ENCODE measurements at places on chromosomes 7 and 10.

DNA sequence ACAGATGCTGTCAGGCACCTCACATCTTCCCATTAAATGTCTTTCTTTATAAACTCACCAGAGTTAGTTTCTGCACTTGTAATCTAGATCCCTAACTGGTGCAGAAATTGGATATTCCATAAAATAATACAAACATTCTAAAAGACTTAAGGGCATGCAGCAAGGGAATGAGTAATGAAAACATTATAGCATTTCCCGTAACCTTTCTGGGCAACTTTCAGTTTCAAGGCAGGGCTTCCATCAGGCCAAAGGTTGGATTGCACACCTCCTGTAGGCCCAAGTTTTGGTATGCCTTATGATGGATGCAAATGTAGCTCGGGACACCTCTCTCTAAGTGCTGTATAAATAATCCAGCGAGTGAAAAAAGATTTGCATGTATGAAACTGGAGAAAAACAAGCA lies 129.9 kb upstream of the LYZL2 start:
- DNase-seq = no peak

- no peak for DNase-seq
Measured at GRCh38 chr7:104230606-104231005, 22.8 kb upstream of the ORC5 start.

GRCh38 chr7:70040970-70041766 lies 442.9 kb downstream of the AUTS2 start:
- no peak for DNase-seq

DNA sequence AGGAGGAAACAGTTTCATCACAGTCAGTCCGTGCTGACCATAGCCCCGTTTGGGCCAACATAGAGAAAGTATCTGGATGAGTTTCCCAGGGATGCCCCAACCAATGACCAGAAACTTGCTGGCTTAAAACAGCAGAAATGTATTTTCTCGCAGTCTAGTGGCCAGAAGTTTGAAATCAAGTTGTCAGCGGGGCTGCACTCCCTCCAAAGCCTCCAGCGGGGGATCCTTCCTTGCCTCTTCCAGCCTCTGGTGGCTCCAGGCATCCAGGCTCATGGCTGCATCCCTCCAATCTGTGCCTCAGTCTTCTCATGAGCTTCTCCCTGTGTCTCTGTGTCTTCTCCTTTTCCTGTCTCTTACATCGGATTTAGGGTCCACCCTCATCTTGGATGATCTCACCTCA lies 89.6 kb upstream of the CTBP2 start:
- no peak for DNase-seq

DNA sequence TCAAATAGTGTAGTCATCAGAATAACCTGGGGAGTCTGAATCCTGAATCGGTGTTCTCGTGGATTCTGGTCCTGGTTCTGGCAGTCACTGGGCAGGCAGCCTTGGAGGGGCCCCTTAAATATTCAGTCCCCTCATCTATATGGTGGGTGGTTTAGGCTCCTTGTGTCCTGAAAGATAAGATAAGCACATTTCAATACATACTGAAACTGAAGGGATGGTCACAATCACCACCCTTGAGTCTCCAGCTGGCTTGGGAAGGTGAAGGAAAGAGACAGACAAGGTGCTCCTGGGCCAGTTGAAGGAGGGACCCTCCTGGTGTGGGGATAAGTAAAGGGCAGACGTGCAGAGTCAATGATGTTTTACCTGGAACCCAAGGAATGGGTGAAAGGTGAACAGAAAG lies 146.7 kb downstream of the CXCL12 start:
- no peak for DNase-seq

DNA sequence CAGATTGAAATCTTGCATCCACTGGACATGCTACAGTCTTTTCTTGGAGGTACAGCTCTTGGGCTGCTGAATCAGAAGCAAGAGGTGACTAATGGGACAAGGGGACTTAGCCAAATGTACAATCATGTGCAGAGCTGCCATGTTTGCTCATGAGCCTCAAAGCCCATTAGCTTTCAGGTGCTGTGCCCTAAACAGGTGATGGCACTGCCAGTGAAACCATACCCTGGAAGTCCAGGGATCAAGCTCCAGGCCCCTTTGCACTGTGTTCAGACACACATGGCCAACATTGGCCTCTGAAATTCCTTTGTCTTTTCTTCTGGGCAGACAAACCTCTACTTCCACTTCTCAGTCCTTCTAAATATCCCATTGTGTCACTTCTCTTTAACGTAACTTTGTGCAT lies 328.2 kb downstream of the GRID1 start:
- no peak for DNase-seq

GRCh38 chr10:12958546-12959110 lies 42.9 kb downstream of the CCDC3 start:
- DNase-seq = no peak

GRCh38 chr7:127959770-127960169 lies 71.5 kb downstream of the LRRC4 start:
- DNase-seq = no peak

DNA sequence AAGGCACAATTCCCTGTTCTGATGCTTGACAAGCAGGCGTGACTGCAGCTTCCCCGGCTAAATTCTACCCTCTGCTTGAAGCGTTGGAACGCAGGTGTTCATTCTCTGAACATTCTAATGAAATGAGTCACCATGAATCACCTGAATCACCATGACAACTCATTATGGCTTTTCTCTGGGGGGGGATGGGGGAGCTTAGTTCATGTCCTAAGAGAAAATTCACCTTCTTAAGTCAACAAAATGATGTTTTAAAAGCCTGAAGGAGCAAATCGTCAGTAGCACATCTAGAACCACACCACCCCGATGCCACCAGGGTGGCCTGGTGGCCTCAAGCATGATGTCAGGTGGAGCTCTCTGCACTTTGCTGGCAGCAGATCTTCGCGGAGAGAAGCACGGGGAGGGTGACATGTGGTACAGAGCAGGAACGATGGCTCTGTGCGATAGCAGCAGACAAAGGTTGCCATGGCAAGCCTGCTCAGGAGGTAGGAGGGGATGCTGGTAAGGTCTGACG lies 33.7 kb downstream of the DDC start:
- DNase-seq = no peak

DNA sequence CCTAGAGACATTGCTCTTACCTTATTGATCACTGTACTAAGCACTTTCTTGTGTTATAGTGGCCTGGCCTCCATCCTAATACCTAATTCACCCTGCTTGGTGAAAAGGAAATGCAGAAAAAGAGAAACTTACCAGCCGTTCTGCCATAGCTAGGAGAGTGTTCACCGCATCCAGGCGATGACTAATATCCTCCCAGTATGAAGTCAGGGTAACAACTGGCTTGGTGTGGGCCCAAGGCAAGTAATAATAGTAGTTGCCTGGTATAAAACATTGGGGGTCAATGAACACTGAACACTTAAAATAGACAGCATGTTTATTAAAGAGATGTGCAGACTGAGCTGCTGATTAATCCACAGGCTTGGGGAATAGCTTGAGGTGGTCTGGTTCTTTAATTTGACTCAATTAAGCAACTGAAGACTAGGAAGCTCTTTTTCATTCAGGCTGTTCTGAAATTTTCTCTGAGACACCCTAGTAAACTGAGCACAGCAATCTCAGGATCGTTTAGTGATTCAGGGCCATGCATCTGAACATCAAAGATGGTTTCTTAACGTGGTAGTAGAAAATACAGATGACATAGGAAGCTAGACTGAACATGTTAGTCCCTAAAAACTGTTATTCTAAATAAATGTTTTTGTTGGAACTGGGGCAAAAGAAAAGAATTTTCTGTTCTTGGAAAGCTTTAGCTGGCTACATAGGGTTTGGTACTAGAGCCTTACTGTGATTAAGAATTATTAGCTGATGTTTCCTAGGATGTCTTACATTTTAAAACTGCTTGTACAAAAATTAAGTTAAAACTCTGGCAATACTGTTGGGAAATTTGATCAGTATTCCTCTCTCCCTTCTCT lies 102.2 kb downstream of the MYOF start:
- no peak for DNase-seq

- peak; percentile 7 for DNase-seq
Measured at GRCh38 chr7:131222171-131222570, 105.5 kb upstream of the MKLN1 start.

GRCh38 chr7:7959979-7960670 lies 8.5 kb upstream of the GLCCI1 start:
- DNase-seq = peak; percentile 72

GRCh38 chr10:71974489-71975021 lies 10.4 kb downstream of the CHST3 start:
- no peak for DNase-seq

DNA sequence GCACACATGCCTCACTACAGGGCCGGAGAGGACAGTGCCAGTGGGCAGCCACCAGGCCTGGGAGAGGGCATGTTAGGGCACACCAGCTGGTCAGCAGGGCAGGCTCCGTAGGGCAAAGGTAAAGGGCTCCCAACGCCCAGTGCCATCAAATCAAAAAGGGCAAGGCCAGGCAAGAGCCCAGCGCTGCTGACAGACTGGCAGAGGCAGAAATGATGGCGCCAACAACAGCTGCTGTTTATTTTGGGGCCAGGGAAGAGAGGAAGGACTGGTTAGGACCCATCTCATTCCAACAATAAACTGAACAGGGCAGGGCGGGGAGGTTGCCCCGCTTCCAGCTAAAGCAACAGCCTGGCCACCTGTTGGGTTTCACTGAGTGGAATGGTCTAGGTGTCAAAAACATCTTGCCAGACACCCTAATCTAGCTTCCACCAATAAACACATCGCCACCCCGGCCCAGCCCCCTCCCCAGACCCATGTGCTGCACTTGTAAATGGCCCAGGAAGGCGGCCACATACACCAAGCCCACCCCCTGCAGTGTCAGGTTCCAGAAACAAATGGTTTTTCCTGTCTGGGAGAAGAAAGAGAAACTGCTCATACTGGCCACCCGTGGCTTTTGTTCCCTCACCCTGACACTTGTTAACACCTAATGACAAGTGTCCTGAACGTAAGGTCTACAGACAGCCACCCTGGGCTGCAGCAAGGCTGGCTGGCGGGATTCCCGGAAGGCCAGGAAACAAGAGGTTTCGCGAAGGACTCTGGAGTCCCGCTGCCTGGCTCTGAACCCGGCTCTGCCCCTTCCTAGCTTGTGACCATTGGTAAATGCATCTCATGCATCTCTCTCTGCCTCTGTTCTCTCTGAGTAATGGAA lies 15.3 kb downstream of the SH3PXD2A start:
- no peak for DNase-seq

GRCh38 chr10:95646160-95646559 lies 10.4 kb downstream of the ALDH18A1 start:
- DNase-seq = no peak

DNA sequence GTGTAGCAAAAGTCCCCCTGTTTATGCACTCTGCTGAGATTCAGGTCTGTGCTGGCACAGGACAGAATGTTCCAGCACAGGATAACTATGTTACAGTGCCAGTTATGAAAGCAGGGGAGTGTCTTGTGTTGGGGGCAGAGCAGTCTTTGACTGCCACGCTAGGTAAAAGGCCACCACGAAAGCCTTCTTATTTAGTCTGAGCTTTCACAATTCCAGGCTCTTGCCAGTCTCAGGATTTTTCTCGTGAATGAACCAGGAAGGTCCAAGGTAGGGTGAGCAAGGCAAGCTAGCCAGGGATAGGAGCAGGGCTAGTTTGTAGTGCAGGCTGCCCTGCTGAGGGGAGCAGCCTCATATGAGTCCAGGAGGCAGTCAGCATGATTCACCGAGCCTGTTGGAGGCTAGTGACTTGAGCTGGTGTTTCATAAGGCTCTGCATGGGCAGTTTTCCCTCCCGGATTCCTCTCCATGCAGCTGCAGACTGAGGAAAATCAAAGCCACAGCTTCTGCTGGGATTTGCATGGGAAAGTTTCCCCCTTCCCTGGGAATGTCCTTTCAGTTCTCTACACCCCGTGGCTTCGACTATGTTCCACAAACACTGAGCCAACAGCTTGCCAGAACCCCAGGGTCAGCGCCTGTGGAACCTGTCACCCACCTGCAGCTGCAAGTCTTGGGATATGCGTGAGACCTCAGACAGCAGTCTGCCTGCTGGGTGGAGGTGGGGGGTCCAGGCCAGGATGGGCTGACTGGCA lies 112.3 kb downstream of the JCAD start:
- no peak for DNase-seq

DNA sequence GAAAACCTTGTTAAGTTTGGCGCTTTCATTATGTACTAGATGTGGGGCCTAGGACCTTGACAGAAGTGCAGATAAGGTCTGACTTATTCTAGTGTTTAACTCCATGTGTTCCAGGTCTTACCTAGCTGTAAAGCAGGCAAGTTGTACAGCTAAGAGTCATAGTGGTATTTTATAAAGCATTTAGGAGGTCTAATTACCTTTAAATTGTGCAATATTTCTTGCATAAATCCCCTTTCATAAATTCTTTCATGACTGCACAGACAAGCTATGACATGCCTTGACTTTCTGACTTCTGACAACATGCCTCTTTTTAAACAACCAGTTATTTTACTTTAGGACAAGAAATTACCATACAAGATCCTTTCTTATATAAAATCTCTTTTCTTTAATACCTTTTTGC lies 151.6 kb upstream of the VSTM2A start:
- no peak for DNase-seq

DNA sequence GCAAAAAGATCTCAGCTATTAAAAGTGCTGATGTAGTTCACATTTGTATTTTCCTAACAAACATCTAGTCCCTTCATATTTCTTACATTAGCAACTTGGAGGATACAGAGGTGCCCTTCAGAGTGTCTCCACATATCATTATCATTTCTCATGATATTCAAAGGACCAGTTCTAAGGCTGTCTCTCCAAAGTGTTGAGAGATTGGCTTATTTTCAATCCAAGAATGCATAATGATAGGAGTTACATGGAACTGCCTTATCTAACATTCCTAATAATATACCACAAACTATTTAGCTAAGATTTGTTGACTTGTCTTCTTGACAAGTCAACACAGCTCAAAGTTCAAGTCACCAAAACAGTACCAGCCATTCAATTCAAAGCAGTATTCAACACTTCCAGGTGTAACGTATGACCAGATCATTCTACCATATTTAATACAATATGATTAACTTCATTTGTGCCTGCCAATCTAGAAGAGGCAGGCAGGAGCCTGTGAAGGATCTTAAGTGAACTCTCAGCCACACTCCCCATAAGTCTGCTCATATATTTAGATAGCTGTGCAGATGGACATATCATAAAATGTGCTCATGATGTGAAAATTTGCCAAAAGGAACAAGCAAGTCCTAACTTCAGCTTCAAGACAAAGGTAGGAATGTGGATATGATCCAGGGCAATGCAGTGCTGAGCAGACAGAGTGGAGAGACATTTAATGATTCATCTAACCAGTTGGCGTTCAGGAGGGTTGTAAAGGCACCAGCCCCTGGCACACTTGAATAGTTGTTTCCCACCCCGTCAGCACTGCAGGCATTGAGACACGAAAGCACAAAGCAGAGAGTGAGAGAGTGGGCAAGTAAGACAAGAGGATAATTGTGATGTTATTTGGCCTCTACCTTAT lies 108.3 kb downstream of the MTERF1 start:
- DNase-seq = no peak

DNA sequence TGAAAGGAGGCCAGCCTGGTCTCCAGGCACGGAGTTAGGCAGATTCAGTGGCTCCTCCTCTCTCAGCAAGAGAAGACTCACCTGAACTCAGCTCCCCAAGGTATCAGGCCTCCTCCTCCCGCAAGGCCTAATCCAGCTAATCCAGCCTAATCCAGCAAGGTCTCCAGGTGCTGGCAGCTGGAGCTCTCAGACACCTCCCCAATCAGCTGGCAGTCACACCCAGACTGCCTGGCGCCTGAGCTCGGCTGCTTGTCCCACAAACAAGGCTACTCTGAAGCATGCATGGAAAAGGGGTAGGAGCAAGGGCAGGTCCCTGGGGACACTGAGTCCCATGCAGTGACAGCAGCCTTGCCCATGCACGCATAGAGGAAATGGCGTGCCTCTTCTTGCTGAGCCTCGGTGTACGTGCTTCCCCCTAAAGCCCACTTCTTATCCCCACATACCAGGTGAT lies 3.3 kb upstream of the OPN4 start:
- no peak for DNase-seq

- no peak for DNase-seq
Measured at GRCh38 chr7:103690242-103690974, 244.4 kb upstream of the SLC26A5 start.
